NCI-H446 treated with DMSO at 0.1 percent for 48 hours (cell line): ENCODE measurements at places on chromosomes 5 and 9.
A peak's percentile ranks its signal among the peaks of the same experiment; 100 is the strongest.

GRCh38 chr9:88976890-88977257 is 14.4 kb upstream of the S1PR3 start:
- no peak for DNase-seq

- DNase-seq: no peak
Measured at GRCh38 chr9:38066914-38067858, 1.8 kb downstream of the SHB start.

DNA sequence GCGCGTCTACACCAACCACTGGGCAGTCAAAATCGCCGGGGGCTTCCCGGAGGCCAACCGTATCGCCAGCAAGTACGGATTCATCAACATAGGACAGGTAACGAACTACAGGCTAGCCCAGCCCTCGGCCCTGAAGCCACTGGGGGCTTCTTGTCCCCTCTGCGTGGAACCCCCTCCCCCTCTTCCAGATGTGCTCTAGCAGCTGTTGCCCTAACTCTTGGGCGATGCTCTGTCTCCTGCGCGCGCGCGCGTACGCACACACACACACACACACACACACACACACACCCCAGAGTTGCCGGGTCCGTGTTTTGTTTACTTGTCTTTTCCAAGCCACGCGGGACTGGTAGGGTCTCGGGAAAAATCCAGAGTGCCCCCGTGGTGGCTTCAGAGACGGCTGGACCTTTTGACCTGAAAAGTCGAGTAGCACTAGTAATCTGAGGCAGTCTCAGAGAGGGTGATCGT is 836 bp downstream of the PCSK5 start:
- no peak for DNase-seq

DNA sequence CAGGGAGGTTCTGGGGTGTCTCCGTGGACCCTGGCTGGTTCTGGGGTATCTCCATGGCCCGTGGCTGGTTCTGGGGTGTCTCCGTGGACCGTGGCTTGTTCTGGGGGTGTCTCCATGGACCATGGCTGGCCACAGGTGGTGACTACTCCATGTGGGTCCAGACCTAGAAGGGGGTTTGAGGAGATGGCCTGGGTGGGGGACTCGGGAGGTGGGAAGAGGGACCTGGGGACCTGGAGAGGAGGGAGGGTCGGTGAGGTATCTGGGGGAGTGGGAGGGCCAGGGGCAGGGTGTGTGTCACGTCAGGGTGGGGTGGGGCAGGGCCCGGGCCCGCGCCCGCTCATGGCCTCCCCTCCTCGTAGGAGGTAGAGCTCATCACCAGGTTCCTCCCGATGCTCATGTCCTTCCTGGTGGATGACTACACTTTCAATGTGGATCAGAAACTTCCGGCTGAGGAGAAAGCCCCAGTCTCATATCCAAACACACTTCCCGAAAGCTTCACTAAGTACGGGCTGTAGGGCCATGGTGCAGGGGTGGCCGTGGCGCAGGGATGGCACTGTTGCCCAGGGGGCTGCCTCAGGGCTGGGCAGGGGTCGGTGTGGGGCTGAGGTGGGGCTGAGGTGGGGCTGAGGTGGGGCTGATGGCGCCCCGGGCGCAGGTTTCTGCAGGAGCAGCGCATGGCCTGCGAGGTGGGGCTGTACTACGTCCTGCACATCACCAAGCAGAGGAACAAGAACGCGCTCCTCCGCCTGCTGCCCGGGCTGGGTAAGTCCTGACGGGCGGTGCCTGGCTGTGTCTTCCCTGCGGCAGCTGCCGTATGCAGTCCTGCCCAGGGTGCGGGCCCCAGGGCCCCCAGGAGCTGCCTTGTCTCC is 10.7 kb upstream of the TOR4A start:
- DNase-seq: no peak

- DNase-seq: no peak
Measured at GRCh38 chr5:125541085-125541484, 794.6 kb upstream of the ZNF608 start.

DNA sequence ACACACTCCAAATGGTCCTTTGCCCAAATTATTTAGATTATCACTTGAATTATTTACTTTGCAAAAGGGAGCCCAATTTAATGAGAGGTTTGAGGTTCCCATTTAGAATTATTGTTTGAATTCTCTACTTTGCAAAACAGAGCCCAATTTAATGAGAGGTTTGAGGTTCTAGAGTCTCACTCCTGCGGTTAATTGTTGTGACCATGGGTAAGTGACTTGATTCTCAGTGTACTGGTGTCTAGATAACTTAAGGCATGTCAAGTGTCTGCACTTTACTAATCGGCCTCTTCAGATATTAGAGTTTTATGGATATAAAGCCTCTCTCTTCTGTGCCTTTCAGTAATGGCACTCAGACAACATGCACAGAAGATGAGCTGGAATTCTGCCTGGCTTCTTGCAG is 67.5 kb downstream of the YIPF5 start:
- no peak for DNase-seq

GRCh38 chr5:44747396-44747795 is 61.4 kb upstream of the MRPS30 start:
- no peak for DNase-seq

- no peak for DNase-seq
Measured at GRCh38 chr9:122307061-122307460, 42.4 kb downstream of the MRRF start.

- no peak for DNase-seq
Measured at GRCh38 chr9:131992906-131993657, 86.6 kb downstream of the MED27 start.

- DNase-seq: no peak
Measured at GRCh38 chr9:82903503-82903902, 159.4 kb downstream of the RASEF start.

- no peak for DNase-seq
Measured at GRCh38 chr9:93540305-93540704, 36.1 kb upstream of the PHF2 start.

GRCh38 chr9:128082151-128082550 is 14.1 kb downstream of the SLC25A25 start:
- DNase-seq: no peak

GRCh38 chr5:78753093-78753531 is 104.5 kb upstream of the LHFPL2 start:
- no peak for DNase-seq

GRCh38 chr9:76150013-76150412 is 244.2 kb downstream of the RFK start:
- no peak for DNase-seq

GRCh38 chr9:99176527-99177013 is 45.2 kb downstream of the ALG2 start:
- no peak for DNase-seq

- DNase-seq: no peak
Measured at GRCh38 chr9:86549401-86549811, 195.2 kb upstream of the TUT7 start.

- no peak for DNase-seq
Measured at GRCh38 chr9:1956958-1957357, 58.2 kb upstream of the SMARCA2 start.

DNA sequence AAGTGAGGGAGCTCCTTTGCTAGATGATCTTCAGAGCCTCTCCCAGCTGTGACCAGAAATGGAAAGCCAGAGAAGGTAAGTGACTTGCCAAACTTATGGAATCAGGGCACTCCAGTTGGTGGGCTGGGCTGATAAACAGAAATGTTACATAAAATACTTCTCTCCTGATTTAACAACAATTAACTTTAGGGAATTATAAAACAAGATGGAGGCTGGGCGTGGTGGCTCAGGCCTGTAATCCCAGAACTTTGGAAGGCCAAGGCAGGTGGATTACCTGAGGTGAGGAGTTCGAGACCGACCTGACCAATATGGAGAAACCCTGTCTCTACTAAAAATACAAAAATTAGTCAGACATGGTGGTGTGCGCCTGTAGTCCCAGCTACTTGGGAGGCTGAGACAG is 899 bp upstream of the MED10 start:
- DNase-seq: no peak

DNA sequence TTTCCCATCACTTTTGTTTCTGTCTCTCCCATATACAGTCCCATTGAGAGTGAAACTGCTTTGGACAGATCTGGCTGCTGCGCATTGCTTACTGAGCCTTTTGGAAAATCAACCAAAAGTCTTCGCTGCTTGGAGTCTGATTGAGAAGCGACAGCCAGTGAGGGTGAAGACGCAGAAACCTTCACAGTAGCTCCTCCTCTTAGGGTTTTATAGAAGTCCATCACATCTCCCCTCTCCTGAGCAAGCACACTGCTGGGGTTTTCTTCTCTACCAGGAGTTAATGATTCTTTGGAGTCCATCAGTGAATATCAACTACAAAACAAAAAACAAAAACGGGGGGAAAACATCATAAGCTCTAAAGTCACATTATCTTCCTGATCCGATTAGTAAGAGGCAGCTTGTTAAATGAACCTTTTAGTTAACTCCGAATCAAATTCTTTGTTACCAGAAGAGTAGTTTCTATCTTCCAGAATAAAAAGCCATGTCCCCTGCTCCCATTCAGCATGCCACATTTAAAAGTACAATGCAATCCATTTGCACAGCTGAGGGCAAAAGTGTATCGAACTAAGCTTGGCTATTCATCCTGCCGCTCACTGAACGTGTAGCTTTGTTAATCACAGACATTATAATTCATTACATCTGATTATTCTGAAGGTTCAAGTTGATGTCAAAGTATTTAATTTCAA is 2.8 kb downstream of the NR3C1 start:
- DNase-seq: peak; percentile 63

DNA sequence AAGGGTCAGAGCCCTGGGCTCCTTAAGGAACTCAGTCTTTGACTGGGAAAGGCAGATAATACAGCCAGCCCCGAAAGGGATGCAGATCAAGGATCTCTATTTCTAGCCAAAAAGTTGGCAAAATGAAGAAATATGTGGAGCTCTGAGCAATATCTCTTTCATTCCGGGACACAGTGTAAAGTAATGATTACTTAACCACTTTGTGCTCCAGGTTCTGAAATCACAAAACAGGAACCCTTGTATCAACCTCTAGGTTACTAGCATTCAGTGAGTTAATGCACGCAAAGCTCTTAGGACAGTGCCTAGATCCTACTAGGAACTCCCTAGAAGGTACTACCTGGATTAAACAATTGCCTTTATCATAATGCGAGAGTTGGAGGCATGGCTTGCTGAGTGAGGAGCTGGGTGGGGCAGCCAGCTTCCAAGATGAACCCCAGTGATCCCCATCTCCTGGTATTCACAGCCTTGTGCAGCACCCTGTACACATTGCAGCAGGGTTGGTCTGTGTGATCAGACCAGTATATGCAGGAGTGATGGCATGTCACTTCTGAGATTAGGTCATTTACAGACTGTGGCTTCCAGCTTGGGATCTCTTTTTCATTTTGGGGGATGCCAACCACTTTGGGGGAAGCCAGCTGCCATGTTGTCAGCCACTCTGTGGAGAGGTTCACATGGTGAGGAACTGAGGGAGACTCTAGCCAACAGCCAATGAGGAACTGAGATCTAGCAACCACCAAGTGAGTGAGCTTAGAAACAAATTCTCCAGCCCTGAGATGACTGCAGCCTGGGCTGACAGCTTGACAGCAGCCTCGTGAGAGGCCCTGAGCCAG is 103.1 kb upstream of the SLC44A1 start:
- no peak for DNase-seq

DNA sequence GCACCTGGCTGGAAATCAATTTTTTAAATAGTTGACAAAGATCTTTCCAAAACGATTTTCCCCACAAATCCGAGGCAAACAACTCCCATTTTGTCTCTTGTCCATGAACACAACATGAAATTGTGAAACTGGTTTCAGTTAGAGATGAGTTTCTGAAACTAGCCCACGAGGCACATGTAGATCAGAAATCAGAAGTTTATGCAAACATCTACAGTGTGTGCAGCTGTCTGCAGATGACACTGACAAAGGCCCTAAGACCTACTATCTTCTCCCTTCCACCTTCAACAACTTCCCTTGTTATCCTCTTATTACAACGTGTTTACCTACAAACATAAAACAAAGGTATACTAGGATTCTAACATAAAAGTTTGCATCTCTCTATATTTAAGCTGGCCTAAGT is 183.3 kb downstream of the DIRAS2 start:
- no peak for DNase-seq
